Anterior cingulate cortex (tissue), 58 donors: ENCODE measurements at places on chromosomes 4 and X.
A peak's percentile ranks its signal among the peaks of the same experiment; 100 is the strongest.

DNA sequence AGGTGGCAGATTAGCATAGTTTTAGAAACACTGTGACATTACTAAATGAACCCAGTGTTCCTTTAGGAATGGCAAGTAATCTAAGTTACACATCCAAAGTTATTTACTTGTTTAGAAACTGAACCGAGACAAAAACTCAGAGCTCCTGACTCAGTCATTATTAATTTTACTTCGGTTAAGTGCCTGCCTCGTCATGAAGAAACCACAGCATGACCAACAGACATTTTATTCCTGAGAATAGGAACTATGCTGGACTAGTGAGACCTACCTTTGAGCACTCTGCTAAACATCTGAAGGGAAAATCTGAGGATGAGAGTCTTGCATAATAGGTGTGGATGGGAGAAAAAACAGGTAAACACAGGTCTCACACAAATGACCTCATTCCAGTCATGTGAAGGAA, 2.5 kb downstream of the BEX1 start:
- no peak for DNase-seq

GRCh38 chr4:100421361-100421978, 96.4 kb downstream of the EMCN start:
- DNase-seq = no peak

DNA sequence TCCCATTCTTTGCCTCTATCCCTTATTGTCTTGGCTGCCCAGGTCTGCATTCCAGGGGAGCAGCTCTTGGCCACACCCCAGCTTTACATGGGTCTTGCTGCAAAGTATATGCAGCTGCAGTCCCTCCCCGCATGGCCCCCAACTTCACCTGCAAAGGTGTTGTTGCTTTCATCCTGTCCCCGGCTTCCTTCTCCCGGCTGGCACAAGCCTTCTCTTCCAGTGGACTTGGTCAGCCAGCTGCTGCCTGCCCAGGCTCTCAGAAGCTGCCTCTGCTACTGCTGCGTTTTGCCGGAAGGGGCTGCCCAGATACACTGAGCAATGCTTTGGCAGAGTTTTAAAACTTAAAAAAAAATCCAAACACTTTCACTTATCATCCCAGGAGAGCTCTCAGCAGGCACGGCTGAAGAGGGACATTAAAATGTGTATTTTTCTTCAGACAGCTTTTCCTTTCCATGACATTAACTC, 121.2 kb upstream of the PDLIM3 start:
- peak; percentile 6 for DNase-seq

GRCh38 chr4:139922406-139923024, 231.5 kb downstream of the MAML3 start:
- no peak for DNase-seq

GRCh38 chrX:1912193-1912592, 297.3 kb downstream of the ASMT start:
- DNase-seq = no peak

GRCh38 chr4:42750856-42751255, 94.0 kb upstream of the ATP8A1 start:
- DNase-seq = no peak

DNA sequence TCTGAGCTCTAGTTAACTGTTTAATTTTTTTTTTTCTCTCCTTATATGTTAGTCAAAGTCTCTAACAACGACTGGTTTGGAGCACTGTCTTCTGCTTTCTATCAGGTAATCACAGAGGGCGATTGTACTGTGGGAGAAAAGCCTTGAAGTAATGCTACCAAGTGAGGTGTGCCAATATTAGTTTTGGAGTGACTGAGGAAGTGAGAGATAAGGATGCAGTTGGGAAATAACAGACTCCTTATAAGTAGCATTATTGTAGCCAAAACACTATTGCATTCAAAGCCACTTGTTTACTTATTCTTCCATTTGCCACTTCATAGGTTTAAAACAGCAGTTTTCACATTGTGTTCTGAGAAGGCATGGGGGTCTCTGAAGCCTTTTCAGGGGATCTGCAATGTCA, 79.1 kb upstream of the SLC6A14 start:
- DNase-seq = no peak

GRCh38 chrX:109710181-109710580, 22.9 kb downstream of the ACSL4 start:
- no peak for DNase-seq

DNA sequence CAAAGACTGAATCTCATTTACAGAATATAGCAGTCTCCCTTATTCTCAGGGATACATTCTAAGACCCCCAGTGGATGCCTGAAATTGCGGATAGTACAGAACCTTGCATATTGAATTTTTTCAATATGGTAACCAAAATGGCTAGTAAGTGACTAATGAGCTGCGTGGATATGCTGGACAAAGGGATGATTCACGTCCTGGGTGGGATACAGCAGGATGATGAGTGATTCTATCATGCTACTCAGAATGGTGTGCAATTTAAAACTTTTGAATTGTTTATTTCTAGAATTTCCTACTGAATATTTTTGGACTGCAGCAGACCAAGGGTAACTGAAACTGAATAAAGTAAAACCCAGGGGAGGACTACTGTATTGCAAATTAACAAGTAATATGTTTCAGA, 66.7 kb downstream of the STAG2 start:
- no peak for DNase-seq

DNA sequence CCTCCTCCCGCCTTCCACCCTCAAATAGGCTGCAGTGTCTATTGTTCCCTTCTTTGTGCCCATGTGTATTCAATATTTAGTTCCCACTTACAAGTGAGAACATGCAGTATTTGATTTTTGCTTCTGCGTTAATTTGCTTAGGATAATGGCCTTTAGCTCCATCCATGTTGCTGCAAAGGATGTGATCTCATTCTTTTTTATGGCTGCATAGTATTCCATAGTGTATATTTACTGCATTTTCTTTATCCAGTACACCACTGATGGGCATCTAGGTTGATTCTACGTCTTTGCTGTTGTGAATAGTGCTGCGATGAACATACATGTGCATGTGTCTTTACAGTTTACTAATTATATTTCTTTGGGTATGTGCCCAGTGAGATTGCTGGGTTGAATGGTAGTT, 51.6 kb upstream of the TMPRSS11B start:
- no peak for DNase-seq

DNA sequence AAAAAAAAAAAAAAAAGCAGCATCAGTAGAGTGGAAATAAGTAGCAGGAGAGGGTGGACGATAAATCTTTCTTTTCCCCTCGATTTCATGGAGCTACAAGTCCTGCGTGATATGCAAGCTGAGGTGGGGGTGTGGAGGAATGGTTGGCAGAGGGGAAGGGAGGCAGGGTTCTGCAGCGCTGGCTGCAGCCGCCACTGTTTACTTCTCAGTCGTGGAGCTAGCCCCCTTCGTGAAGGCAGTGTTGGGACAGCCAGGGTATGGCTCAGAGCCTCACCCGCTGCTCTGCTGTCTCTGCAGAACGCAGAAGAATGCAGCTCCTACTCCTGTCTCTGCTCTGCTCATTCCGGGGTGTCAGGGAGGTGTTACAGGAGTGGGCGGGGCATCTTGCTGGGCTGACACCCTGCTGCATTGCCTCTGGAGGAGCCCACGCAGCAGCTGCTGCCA, 140.6 kb downstream of the GPM6A start:
- peak; percentile 33 for DNase-seq

- DNase-seq = no peak
Measured at GRCh38 chr4:79199743-79200142, 126.1 kb downstream of the NAA11 start.
